ENCODE measurements at places on chromosomes 13 and 19.

GRCh38 chr19:2766594-2767372, 16.3 kb downstream of the SGTA start:
- no peak for DNase-seq

DNA sequence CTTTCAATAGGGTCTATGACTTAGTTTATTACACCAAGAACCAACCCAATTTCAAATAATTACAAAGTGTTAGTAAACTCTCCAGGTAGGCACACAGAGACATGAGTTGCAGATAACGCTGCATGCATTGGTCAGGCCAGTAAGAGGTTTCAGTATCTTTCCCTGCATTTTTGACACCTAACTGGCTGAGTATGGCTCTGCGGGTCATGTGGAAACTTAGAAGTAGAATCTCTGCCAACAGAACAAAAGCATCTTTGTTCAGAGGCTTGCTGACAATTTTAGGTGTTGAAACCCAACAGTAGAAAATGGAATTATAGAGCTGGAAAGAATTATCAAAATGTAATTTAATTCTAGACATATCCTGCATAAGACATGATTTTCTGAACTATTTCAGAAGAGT, 25.3 kb downstream of the HTR2A start:
- no peak for DNase-seq

- no peak for DNase-seq
These were observed 1672.0 kb downstream of the SLITRK5 start for GRCh38 chr13:89343165-89343564.

DNA sequence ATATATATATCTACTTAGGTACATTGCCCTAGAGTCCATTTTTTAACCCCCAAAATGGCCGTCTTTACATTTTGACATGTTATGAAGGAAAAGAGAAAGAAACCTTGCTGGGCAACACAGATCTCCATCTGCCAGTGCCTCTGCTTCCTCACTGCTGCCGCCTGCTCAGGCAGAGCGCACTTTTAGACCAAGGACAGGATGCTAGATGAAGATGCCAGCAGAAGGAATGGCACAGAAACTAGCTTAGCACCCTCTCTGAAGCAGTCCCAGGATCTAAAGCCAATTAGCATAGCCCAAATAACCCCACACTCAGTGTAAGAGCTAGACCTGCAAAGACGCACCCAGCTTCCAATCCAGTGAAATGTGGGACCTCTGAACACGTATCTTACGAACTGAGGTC, 111.9 kb downstream of the RXFP2 start:
- no peak for DNase-seq

- DNase-seq = no peak
These were observed 38.1 kb upstream of the RANBP3 start for GRCh38 chr19:6015841-6016545.

DNA sequence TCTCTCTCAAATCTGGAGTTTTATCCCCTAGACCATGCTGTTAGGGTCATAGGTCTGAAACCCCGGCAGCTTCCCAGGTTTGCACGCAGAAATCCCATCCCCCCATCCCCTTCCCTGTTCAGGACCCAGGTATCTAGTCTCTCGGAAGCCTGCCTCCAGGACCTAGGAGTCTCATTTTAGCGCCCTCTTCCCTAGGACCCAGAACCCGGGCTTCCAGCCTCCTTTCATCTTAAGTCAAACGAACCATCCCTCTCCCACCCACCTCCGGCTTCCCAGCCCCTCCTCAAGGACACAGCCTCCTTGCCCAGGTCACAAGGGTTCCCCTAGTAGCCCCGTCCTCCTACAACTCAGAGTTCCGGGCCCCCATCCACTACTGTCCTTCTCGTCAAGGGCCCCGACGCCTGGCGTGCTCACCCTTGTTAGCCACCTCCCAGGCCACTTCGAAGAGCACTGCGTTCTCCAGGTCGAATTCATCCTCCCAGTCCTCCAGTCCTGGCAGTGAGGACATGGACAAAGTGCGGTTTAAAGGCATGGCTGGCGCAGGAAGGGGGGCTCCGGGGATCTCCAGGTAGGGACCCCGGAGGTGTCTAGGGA, 431 bp downstream of the GYS1 start:
- DNase-seq = peak; percentile 52

- DNase-seq = no peak
These were observed 130.6 kb downstream of the DLEU7 start for GRCh38 chr13:50712881-50713280.

GRCh38 chr13:113669755-113670341, 2.8 kb downstream of the GRK1 start:
- no peak for DNase-seq

DNA sequence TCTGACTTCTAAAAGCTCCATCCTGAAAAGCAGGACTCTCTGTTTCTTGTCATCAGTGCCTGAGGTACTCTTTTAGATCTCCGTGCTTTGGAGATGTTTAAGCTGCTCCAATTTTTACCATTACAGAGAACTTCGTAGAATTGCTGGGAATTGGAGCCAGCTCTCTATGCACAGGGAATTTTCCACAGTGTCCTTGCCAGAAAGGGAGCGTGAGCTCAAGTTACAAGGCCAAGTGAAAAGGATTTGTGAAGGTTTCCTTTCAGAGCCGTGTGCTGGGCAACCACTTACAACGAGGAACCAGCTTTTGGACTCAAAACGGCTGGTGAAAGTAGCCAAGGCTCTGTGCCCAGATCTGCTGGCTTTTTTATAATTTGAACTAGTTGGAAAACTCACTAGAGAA, 82.6 kb downstream of the NUFIP1 start:
- no peak for DNase-seq

- DNase-seq = no peak
These were observed 481.4 kb downstream of the SUCLA2 start for GRCh38 chr13:47519626-47520025.

DNA sequence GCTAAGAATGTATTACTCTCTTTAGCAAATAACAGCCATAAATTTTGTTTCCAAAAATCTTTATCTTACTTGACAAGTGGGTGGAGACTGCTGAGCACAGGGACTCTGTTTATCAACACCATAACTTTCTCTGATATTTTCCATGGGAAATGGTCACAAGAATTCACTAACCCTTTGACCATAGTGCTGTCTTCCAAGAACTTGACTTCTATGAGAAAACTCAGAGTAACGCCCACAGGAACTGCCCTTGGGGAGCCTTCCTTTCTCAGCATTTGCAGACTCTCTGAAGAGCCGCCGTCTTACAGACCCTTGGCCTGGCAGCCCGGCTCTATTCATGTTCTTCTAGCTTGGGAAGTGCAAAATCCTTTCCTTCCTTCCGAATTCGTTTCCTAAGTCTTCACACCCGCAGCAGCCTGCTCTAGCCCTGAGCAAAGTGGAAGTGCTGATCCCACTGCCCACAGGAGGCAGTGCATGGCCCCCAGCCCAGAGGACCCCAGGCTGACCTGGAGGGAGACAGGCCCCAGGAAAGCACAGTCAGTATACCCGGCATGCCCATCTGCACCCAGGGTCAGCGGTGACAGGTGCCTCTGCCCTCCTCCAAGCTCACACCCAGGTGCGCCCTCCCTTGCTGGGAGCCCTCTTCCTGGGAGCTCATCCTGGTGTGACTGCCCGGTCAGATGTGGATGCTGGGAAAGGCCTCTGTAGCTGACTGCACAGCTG, 10.2 kb downstream of the GAS6 start:
- DNase-seq = peak; percentile 40

- DNase-seq = no peak
These were observed 191.6 kb downstream of the DLEU7 start for GRCh38 chr13:50651922-50652321.

GRCh38 chr13:41859565-41859964, 101.3 kb downstream of the VWA8 start:
- no peak for DNase-seq

DNA sequence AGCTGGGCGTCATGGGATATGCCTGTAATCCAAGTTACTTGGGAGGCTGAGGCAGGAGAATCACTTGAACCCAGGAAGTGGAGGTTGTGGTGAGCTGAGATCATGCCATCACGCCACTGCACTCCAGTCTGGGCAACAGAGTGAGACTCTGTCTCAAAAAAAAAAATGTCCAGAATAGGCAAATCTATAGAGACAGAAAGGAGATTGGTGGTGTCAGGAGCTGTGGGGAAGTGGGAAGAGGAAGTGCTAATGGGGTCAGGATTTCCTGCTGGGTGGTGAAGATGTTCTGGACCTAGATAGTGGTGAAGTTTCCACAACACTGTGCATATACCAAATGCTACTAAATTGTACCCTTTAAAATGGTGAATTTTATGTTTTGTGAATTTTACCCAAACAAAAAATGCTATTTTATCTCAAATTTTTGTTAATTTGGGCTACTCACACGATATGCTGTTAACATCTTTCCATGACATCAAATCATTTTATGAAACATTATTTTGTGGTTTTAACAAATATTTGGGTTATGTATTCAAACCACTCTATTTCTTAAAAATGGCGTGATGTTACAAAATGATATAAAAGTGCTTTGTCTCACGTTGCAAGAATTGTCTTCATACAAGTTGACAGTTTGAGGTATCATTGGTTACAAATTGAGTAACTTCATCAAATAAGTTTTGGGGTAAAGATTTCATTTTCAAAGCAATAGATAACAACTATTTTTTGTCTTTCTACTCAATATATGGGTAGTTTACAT, 7.4 kb upstream of the CYP4F3 start:
- no peak for DNase-seq

- DNase-seq = no peak
These were observed 2.4 kb downstream of the TEX101 start for GRCh38 chr19:43416951-43417623.

DNA sequence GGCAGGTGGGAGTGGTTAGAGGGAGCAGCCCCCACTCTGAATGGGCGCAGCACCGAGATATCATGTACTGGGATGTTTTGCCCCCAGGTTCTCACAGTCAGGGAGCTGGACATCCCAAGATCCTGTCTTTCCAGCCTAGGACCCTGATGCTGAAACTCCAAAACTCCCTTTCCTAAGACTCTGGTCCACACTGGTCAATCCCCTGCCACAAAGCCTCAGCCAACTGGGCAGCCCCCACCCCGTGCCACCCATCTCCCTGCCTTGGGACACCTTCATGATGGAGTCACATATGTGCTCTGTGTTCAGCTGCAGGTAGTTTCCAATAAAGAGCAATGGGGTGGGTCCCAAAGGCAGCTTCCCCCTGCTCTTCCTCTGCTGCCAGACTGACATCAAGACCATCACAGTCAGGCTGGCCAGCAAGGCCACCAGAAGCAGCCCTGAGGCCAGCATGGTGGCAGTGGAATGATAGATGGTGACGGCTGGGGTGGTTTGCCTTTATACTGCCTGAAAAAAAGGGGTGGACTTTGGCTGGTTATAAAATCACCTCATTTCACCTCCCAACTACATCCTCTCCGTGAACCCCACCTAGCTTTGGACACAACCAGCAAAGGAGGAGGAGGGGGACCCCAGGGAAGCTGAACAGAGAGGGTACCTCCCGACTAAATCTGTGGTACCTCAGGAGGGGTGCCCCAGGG, 36.3 kb downstream of the CYP2B6 start:
- DNase-seq = peak; percentile 28

GRCh38 chr13:43953370-43953769, 73.7 kb downstream of the LACC1 start:
- no peak for DNase-seq

GRCh38 chr19:43485951-43486350, 18.6 kb downstream of the PHLDB3 start:
- no peak for DNase-seq

- DNase-seq = no peak
These were observed 1.6 kb downstream of the HCN2 start for GRCh38 chr19:591099-591958.

DNA sequence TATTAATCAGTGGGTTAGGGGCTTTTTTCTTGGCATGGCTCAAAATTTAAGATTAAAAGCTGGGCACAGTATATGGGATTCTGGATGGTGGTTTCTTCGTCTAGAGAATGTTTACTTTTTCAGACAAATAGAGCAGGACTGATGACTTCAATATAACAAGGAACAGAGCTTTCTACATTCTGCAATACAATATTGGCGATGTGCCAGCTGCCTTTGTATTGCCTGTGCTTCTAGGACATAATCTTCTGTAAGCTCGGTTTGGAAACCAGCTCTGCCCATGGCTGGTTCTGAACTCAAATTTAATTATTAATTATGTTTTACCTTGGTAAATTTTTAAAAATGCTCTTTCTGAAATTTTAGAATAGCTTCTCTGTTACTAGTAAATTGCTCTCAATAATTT, 139.1 kb upstream of the TRPC4 start:
- DNase-seq = no peak

DNA sequence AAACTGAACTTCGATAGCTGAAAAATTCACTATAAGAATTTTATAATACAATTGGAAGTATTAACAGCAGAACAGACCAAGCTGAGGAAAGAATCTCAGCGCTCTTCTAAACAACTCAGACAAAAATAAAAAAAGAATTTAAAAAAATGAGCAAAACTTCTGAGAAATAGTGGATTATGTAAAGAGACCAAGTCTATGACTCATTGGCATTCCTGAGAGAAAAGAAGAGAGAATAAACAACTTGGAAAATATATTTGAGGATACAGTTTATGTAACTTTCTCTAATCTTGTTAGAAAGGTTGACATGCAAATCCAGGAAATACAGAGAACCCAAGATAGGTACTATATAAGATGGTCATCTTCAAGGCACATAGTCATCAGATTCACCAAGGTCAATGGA, 25.4 kb downstream of the SLC25A15 start:
- no peak for DNase-seq

DNA sequence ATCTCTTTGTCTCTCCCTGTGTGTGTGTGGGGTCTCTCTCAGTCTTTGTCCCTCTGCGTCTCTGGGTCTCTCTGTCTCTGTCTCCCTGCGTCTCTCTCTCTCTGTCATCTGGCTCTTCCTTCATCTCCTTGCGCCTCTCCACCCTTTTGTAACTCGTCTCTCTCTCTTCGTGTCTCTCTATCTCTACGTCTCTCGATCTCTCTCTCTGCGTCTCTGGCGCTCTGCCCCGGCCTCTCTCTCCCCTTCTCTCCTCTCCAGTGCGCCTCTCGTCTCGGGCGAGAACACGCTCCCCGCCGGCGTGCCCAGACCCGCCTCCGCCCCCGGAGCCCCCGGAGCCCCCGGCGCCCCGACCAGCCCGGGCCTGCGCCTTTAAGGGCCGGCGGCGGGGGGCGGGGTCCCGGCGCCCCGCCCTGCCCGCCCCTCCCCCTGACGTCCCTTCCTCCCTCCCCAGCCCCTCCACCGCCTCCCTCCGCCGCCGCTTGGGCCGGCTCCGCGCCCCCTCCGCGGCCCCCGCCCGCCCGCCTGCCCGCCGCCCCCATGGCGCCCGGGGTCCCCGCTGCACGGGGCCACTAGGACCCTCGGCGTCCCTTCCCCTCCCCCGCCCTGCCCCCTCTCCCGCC, at the start of gene MARK4:
Gene MARK4 (plus strand): TSS at position 440 of the 620 bp plus-strand sequence. CDS start 318 bp downstream, outside the sequence.
- peak; percentile 65 for DNase-seq

Data from left lobe of liver (tissue), 2 donors.